ENCODE measurements at places on chromosomes 3 and 15. TPM values are rescaled to one million over a fixed set of nuclear protein-coding genes. Genes with fewer than 3 reads are reported as not detected.

Gene TPRG1
- total RNA-seq = 3.1 TPM

Gene GHSR
- total RNA-seq = not detected

Gene MORC1
- not detected for total RNA-seq

Gene SH2D7
- total RNA-seq = not detected

Gene PLSCR2
- total RNA-seq = not detected

Gene CCR2
- 0.15 TPM for total RNA-seq

Gene ASB14
- total RNA-seq = 2.8 TPM

Gene RBSN
- 42.6 TPM for total RNA-seq

Gene CELSR3
- not detected for total RNA-seq

Gene LOXL1
- 4.9 TPM for total RNA-seq

Gene GOLGA6L10
- 1.5 TPM for total RNA-seq

Gene SPINT1
- total RNA-seq = not detected

Gene LRRN1
- 6.8 TPM for total RNA-seq

Gene OIP5
- 3.1 TPM for total RNA-seq

Gene CFAP92
- 0.20 TPM for total RNA-seq

Gene C15orf39
- total RNA-seq = 2.5 TPM

Gene WDR72
- total RNA-seq = 0.11 TPM

Gene SYNPR
- not detected for total RNA-seq

Gene TEX55
- total RNA-seq = not detected

Gene GPR87
- not detected for total RNA-seq

Gene SLC24A5
- not detected for total RNA-seq

Gene AMIGO3
- total RNA-seq = not detected

Gene PRRT3
- 0.92 TPM for total RNA-seq

Gene P2RY1
- 0.66 TPM for total RNA-seq

Gene KNSTRN
- 22.2 TPM for total RNA-seq

Data from gastrocnemius medialis (tissue), 4 donors.